Suppressor macrophage treated with lipopolysaccharide for 1 hour (primary cell): ENCODE measurements at places on chromosomes 1 and 21.
A peak's percentile ranks its signal among the peaks of the same experiment; 100 is the strongest.

DNA sequence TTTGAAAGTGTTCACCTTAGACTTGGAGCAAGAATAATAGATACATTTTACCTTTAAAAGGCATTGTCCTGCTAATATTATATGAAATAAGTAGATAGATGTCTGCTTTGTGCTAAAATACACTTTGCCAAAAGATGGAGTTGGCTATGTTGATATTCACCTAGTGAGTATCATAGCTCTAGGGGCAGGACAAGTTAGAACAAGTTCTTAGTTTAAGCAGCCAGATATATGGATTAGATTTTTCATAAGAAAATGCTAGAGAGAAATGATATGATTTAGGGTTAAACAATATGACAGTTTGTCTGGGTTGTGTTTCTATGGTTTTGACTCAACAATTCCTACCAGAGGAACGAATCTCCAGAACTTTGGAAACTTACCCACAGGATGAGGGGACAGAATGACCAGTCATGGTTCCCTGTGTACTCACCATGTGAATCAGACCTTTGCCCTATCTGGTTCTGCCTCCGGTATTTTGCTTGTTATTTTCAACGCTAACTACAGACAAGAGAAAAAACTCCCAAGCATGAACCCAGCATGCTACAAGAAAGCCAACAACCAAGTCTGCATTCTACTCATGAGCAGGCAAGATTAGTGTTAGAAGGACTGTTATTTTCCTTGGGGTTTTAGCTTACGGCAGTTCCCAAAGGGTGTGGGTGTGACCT, 1.7 kb downstream of the F5 start:
- peak; percentile 84 for DNase-seq

GRCh38 chr1:245600658-245601057, 445.9 kb downstream of the KIF26B start:
- DNase-seq, result no peak

GRCh38 chr1:220966881-220967611, 87.8 kb downstream of the HLX start:
- peak; percentile 50 for DNase-seq

DNA sequence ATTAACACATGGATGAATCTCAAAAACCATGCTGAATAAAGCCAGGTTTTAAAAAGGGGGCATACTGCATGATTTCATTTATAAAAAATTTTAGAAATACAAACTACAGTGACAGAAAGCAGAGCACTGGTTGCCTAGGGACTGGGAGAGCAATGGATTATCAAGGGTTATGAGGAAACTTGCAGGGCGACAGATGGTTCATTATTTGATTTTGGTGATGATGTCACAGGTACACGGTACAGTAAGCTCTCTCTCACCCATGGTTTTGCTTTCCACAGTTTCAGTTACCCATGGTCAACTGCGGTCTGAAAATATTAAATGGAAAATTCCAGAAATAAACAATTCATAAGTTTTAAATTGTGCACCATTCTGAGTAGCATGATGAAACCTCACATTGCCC, 14.1 kb downstream of the VAMP4 start:
- DNase-seq, result no peak

DNA sequence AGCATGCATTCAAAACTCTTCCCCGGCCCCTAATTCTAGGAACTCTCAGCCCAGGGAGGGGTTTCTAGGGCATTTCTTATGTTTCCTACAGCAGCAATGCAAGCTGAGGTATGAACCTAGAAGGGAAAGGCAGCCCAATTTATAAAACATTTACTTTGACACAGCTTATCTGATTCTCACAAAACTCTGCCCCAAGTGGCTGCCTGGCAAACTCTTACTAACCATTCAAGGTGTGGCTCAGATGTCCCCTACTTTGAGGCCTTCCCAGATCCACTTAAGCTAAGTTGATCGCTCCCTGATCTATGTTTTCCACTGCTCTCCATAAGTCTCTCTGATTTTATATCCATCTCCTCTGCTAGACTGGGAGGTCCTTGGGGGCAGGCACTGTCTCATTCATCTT, 35.4 kb downstream of the AK2 start:
- no peak for DNase-seq

DNA sequence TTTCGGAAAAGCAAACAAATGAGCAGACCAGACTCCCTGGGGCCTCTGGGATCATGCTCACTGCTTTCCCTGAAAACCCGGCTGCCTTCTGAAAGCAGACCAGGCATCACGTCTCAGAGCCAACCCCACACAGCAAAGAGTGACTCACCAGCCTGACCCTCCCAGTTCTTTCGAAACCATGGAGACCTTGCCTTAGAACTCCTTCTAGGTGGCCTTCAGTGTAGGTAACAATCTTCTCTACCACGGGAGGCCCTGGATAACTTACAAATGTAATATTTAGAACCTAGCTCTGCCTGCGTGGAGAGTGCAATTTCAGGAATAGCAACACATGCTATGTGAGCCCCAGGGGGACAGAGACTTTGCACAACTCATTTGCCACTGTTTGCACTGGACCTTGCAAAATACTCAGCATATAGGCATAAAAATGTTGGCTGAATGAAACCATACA, 105.2 kb downstream of the SUSD4 start:
- DNase-seq, result peak; percentile 21

- DNase-seq, result no peak
Observed at GRCh38 chr1:212958175-212958574, 7.8 kb downstream of the VASH2 start.

- no peak for DNase-seq
Observed at GRCh38 chr1:215426101-215426500, 141.0 kb upstream of the KCTD3 start.

- no peak for DNase-seq
Observed at GRCh38 chr1:218900615-218901014, 273.1 kb upstream of the LYPLAL1 start.

GRCh38 chr21:14306126-14306907, 76.6 kb downstream of the HSPA13 start:
- no peak for DNase-seq

DNA sequence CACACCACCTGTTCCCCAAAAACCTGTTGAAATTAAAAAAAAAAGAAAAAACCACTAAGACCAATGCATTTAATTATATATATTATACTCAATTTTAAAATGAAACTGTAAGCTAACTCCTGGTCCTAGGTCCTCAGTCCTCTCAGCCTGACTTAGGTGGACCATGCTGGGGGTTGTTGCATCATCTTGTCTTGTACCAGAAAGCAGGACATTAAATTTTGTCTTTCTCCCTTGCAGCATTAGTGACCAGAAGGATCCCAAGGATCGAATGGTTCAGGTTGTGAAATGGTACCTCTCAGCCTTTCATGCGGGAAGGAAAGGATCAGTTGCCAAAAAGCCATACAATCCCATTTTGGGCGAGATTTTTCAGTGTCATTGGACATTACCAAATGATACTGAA, 97.6 kb downstream of the NRDC start:
- no peak for DNase-seq

GRCh38 chr1:192601143-192601542, 25.6 kb downstream of the RGS1 start:
- DNase-seq, result peak; percentile 44

- DNase-seq, result no peak
Observed at GRCh38 chr1:189787201-189787600, 690.5 kb downstream of the BRINP3 start.

DNA sequence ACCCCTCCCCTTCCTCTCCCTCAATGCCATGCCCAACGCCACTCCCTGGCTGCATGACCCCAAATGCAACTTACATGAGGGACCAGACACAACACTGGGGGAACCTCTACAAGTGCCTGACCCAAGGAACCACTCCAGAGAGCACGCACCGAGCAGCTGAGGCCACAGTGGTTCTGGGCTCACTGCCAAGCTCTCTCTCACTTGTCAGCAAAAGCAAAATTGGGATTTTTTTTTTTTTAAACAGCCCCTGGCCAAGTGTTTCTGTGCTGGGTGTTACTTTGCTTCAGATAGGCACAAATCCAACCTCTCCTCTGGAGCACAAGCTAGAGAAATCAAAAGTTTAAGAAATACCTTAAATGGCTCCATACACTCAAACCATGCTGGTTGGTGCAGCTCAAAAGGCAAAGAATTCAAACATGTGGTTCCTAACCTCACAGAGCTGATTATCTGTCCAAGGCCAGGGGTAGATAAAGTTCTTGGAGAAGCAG, 363.0 kb downstream of the SETD4 start:
- peak; percentile 60 for DNase-seq

- no peak for DNase-seq
Observed at GRCh38 chr21:35210093-35210492, 161.0 kb upstream of the RUNX1 start.

GRCh38 chr1:43438953-43439581, 14.7 kb downstream of the HYI start:
- no peak for DNase-seq

GRCh38 chr1:208251015-208251414, 6.8 kb upstream of the PLXNA2 start:
- no peak for DNase-seq

GRCh38 chr21:16713331-16714117, 799.3 kb upstream of the CXADR start:
- no peak for DNase-seq

GRCh38 chr1:212699104-212699624, 476 bp downstream of the BATF3 start:
- peak; percentile 77 for DNase-seq

- DNase-seq, result no peak
Observed at GRCh38 chr1:218967836-218968235, 205.8 kb upstream of the LYPLAL1 start.

- DNase-seq, result peak; percentile 86
Observed at GRCh38 chr1:23895082-23895481, 18.1 kb downstream of the CNR2 start.

DNA sequence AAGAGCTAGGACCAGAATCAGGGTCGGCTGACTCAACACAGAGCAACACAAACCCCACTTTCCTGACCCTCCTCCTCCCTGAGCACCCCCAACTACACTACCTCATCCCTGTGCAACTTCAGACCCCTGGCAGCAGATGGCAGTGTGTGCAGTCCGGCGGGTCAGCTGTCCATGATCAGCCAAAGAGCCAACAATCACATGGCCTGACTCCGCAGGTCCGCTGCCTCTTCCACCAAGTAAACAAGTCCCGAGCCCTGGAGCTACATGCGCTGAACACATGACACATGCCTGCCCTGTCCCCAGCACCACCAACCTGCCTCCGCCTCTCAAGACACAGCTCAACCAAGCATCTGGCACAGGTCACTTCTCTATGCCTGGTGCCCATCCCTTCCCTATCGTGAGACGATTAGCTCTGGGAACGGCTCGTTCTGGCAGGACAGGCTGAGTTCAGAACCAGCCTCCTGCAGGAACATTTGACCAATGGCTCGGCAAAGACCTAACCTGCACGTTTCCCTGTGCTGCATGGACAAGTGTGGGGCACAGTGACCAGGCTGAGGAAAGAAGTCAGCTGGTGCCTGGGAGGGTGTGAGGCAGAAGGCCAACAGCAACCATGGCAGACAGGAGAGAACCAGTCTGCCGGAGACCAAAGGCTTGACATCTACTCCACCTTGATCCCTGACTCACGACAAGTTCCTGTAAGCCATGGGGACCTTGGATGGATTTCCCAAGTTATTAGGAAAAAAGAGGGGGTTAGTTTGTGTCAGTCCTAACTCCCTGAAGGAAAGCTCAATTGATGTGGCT, 60.3 kb downstream of the CD46 start:
- no peak for DNase-seq

- DNase-seq, result no peak
Observed at GRCh38 chr21:36554411-36555157, 74.7 kb upstream of the CLDN14 start.

DNA sequence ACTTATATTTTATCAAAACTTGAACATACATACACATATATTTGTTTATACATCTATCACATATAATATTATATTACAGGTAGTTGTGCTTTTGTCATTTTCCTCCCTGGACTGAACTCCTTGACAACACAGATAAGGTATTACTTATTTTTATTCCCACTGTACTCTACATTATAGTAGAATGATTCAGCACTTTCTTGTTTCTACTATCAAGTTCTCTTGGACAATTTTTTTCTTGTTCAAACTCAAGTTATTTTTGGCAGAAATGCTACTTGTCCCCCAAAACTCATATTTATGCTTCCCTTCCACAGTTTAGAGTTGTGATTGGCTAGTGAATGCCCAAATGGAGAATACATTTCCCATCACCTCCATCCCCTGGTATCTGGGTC, 10.8 kb upstream of the PTPRC start:
- DNase-seq, result no peak

DNA sequence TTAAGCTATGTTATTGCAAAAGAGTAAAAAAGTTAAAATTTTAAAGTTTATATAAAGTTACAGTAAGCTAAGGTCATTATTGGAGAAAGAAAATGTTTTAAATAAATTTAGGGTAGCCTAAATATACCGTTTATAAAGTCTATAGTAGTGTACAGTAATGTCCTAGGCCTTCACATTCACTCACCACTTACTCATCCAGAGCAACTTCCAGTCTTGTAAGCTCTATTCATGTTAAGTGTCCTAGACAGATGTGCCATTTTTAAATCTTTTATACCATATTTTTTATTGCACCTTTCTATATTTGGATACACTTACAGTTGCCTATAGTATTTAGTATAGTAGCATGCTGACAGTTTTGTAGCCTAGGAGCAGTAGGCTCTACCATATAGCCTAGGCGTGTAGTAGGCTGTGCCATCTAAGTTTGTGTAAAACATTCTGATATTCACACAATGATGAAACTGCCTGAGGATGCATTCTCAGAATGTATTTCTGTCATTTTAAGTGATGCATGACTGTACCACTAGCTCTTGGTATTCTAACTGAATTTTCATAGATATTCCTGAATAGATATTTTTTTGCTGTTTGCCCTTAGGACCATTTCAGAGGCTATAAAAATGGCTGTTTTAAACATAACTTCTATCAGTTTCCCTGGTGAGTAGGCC, 26.8 kb downstream of the PPP2R5A start:
- DNase-seq, result no peak

DNA sequence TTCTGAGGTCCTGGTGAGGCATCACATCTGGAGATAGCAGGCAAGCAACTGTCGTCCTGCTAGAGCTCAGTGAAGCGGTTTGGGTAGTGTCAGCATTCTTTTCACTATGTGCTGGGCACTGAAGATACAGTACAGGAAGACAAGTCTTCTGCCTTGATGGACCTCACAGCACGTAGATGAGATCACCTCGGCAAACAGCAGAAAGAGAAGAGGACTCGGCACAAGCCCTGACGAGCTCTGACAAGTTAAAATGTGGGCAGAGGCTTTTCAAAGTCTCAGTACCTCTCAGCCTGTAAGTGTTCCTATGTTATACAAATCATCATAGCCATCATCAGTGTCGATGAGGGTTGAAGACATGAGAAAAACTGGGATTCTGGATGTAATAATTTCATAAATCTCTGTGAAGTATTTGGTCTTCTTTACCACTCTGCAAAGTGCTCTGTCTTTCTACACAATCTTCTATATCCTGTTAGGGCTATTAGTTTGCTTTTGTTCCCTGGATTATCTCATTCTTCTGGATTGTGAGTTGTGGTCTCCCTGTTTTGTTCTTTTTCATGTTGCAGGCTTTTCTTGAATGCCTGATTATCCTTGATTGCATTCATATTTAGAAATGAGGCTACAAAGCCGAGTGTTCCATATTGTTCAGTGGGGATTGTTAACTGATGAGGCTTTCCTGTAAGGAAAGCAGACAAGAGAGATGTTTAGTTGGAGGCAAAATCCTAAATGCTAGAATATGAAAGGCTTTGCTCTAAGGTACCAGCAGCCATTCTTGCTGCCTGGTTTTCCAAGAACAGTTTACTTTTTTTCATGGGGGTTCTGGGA, 24.2 kb downstream of the MAEL start:
- DNase-seq, result no peak

GRCh38 chr1:198298640-198299039, 141.8 kb downstream of the NEK7 start:
- DNase-seq, result no peak

GRCh38 chr1:179599623-179600249, 8.1 kb downstream of the TDRD5 start:
- DNase-seq, result peak; percentile 38

- DNase-seq, result peak; percentile 66
Observed at GRCh38 chr1:175146529-175147213, 45.9 kb downstream of the KIAA0040 start.
